ENCODE measurements at places on chromosomes 2 and 18.

DNA sequence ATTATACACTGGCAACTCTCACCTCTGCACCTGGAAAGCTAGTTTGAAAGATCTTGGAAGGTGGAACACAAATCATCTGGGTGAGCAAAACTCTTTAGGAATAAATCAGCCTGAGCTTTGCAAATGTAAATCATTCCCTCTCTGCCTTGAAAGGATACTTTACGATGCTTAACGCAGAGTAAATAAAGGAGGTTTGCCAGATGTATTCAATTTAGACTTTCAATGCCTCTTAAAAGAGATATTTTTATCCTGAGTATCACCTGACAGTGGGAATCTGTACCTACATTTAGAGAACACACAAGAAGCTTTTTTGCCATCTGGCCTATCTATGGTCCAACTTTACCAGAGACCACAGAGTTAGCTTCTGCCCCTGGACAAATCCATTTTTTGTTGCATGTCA lies 983.2 kb upstream of the CDH2 start:
- DNase-seq, result no peak

DNA sequence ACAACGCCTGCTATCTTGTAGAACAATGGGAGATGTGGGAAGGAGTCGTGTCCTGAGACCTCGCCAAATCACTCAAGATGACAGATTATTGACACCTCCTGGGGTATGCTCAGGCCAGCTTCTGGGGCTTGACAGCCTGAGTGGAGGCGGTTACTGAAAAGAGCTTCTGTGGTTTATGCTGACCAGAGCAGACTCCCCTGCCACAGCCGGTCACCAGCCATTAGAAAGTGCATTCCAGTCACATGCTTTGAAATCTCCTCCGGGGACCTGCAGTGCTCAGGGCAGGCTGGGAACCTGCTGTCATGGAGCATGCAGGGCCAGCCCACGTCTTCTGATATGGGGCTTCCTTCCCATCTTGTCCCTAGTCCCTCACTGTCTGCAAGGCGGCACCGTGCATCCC lies 215.9 kb downstream of the SEPTIN10 start:
- no peak for DNase-seq

GRCh38 chr2:203857656-203858055 lies 9.9 kb upstream of the CTLA4 start:
- DNase-seq, result no peak

DNA sequence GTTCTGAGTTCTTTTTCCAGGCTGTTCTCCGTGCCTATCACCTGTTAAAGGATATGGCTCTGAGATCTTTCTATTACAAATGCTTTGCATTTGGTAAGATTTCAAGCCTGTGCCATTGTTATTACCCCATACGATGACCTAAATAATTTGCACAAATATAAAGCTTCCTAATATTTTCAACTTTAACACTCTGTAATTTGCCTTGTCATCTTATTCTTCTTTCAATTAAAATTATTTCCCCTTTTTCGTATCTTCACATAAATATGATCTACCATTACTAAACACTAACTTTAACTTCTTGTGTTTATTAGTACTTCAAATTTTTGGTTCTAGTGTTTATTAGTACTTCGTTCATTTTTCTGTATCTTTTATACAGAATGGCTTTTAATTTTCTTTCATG lies 3.2 kb upstream of the MSL3B start:
- no peak for DNase-seq

GRCh38 chr2:238696786-238697185 lies 151.1 kb upstream of the TWIST2 start:
- no peak for DNase-seq

DNA sequence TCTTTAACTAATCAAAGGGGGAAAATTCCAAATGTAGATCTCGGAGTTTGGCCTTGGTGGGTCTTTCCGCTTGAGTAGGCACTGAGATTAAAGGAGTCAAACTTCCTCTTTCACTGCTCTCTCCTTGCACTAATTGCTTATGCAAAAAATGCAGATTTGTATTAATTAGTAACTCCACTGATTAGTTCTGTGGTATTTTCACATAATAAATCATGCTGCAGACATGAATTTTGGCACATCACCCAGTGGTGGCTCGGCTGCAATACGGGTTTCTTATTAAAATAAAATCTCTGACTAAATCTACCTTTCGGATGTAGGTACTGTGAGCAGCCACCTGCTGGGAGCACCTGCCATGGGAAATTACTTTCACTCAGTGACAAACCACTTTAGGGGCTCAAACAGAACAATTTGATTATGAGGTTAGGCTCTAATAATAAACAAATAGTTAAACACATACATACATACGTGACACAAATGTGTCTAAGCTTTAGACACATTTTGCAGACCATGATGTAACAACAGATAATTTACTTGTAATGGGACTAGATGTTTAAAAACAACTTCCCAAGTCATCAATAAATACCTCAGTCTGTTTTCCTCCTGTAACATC lies 6.4 kb upstream of the NEUROD1 start:
- DNase-seq, result no peak

DNA sequence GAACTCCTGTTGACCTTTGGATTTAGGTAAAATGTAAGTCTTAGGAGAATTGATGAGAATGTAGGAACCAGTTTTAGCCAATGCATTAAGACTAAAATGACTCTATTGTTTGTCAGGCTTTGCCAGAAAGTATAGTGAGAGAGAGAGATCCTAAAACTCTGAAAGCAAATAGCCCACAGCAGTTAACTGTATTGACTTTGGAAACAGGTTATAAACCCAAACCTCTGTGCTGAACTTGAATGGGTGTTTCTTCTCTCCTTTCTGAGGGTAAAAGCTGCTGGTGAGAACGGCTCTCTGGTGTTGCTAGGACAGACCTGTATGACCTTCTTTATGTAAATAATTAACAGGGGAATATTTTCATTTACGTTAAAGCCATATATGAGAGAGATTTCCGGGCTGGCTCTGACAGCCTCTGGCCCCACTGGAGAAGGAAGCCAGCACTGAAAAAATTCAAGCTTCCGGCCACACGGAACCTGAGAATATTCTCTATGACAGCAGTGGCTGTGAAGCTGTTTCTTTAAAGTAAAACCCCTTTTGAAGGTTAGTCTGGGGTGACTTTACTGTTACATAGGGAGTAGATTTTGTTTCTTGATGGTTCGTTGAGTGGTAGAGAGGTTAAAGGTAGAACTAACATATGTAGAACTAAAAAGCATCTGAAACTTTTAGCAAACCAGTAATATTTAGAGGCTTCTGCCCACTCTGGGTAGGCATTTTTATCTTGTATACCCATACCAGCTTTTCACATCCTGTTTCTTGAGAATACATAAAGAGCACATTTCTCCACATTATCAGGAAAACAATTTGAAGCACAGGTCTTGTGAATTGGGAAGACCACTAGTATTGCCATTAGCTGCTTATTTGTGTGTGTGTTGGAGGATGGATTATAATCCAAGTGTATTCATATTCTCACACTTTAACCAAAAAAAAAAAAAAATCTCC lies 123.8 kb downstream of the SPTBN1 start:
- no peak for DNase-seq

GRCh38 chr2:216534809-216535208 lies 36.2 kb downstream of the RPL37A start:
- no peak for DNase-seq

- DNase-seq, result no peak
Measured at GRCh38 chr18:62377131-62377807, 52.2 kb downstream of the TNFRSF11A start.

DNA sequence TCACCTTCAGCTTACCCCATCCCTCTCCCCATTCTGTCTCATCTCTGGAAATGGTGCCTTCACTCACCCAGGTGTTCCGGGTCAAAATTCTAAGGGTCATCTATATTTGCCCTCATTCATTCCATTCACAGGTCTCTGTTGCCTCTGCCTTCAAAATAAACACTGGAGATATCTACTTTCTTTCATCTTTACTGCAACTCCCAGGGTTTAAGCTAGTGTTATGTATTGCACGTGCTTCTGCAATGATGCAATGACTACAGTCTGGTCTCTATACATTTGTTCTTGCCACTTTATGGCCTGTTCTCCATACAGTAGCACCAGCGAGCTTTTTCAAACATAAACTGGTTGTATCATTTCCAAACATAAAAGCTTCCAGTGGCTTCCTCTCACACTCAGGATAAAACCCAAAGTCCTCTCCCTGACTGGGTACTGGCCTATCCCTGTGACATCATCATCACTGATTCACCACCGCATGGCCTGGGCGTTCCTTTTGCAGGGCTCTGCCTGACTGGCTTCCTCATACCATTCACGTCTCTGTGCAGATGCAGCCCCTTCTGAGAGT lies 14.3 kb downstream of the DSG2 start:
- DNase-seq, result no peak

DNA sequence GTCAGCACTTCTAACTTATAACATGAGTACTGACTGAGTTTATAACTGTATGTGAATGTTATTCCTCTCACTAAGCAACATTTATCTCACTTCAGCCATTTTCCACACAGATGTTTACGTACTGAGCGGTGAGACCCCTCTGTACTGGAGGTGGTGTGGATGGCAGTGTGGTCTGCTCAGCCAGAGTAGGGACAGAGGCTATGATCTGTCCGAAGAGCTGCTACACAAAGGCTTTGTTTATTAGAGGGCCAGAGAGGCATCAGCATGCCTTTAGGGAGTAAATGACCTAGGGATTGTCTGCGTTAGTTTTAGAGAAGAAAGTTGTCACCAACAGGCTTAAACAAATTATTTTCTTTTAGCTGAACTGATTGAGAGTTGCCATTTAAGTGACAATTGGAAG lies 23.2 kb upstream of the TACR1 start:
- DNase-seq, result no peak

GRCh38 chr2:180677930-180678624 lies 302.3 kb upstream of the UBE2E3 start:
- no peak for DNase-seq

GRCh38 chr2:48566592-48567310 lies 36.8 kb downstream of the STON1 start:
- no peak for DNase-seq

GRCh38 chr2:152441961-152442360 lies 107.0 kb downstream of the FMNL2 start:
- no peak for DNase-seq

DNA sequence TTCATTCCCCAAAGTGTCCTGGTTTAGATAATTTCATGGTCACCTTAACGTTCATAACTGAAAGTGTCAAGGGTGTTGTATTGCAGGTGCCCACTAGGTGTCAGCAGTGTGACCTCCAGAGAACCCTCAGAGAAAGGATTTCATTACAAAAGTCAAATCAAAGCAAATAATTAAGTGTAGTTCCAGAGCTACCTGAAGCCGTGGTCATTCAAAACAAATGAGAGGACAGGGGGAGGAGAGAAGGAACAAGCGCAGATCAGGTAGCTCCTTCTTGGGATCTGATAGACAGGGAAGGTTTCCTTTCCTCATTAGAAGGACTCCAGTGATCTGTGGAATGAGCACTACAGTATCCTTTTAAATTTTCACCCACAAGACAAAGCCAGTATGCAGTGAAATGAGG lies at the start of gene SLC9A4:
Gene SLC9A4, plus strand, starts transcription at position 207 of the 400 bp plus-strand sequence. CDS start 534 bp downstream, outside the sequence.
- peak; percentile 38 for DNase-seq

GRCh38 chr2:64145714-64146113 lies 1.5 kb upstream of the PELI1 start:
- no peak for DNase-seq

DNA sequence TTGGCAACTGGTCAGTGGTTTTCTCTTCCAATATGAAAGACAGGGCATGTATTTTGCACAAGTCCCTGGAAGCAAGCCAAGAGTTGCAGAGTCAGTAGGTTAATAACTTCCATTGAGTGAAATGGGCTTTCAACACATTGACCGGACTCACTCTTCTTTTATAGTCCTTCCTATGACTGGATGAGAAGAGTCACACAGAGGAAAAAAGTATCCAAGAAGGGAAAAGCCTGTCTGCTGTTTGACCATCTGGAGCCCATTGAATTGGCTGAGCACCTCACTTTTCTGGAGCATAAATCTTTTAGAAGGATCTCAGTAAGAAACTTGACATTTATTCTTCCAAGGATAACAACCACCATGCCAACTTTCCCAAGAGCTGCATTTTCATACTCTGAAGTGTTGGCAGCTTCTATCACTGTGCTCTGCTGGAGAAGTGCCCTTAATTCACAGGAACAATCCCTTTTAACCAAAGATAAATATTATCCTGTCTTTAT lies 45.4 kb downstream of the RASGRP3 start:
- DNase-seq, result no peak

DNA sequence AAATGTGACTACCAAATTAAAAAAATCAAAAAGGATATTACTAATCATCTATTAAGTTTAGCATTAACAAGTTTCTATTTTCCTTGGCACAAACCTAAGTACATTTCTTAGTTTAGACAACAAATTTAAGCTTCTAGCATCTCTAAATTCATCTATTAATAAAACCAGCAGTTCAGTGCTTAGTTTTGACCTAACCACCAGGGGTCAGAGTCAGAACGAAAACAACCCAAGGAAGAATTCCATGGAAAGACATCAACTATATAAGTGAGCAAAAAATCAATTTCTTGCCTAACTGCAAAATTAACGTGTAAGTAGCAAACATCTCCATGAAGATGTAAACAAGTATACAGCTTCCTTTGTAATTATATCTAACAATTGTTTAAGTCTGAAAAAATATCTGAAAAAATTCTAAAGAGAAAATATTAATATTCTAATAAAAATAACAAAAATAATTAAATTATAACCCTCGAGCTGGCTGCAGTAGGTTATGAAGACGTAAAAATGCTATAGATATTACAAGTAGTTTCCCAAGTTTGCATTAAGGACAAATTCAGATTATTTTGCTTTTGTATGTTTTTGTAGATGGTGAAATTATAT lies 83.7 kb downstream of the CERKL start:
- no peak for DNase-seq

- no peak for DNase-seq
Measured at GRCh38 chr18:11163665-11164064, 14.3 kb upstream of the PIEZO2 start.

- no peak for DNase-seq
Measured at GRCh38 chr18:74522635-74523548, 11.4 kb upstream of the CNDP1 start.

GRCh38 chr2:231644426-231644825 lies 51.8 kb downstream of the TEX44 start:
- DNase-seq, result no peak

DNA sequence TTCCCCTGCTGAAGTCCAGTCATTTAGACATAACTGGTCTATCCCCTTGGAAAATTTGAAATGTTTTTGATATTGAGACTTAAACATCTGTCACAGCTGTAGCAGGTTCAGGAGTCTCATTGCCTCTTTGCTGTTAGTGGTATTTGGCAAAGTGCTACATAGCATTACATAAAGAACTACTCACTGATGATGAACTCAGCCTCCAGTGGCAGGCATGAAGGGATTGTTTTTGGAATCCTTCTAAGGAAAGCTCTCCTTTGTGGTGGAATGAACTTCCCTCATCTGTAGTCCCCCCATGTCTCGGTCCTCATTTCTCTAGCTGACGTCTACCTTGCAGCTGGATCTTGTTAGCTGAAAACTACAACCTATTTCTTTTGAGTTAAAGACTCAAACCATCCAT lies 111.6 kb downstream of the TACR1 start:
- DNase-seq, result no peak

- DNase-seq, result no peak
Measured at GRCh38 chr18:39486268-39486667, 1920.7 kb upstream of the CELF4 start.

All from stimulated activated CD8-positive, alpha-beta memory T cell treated with anti-CD3 and anti-CD28 coated beads, Interleukin-7, amount 100 ng/mL, for 24 hours (primary cell).